Liver (tissue), 10 donors: ENCODE measurements at places on chromosomes 7 and 10. TPM values are rescaled to one million over a fixed set of nuclear protein-coding genes. Genes with fewer than 3 reads are reported as not detected.

OR2A42 gene
- polyA plus RNA-seq: not detected

WDR86 gene
- 0.35 TPM for polyA plus RNA-seq

ACHE gene
- polyA plus RNA-seq: 0.17 TPM

UNCX gene
- not detected for polyA plus RNA-seq

SPAG6 gene
- not detected for polyA plus RNA-seq

PIP4K2A gene
- 7.6 TPM for polyA plus RNA-seq

GRCh38 chr7:51019191-51019844, 236.6 kb upstream of the GRB10 start:
- DNase-seq: peak; percentile 16

DNA sequence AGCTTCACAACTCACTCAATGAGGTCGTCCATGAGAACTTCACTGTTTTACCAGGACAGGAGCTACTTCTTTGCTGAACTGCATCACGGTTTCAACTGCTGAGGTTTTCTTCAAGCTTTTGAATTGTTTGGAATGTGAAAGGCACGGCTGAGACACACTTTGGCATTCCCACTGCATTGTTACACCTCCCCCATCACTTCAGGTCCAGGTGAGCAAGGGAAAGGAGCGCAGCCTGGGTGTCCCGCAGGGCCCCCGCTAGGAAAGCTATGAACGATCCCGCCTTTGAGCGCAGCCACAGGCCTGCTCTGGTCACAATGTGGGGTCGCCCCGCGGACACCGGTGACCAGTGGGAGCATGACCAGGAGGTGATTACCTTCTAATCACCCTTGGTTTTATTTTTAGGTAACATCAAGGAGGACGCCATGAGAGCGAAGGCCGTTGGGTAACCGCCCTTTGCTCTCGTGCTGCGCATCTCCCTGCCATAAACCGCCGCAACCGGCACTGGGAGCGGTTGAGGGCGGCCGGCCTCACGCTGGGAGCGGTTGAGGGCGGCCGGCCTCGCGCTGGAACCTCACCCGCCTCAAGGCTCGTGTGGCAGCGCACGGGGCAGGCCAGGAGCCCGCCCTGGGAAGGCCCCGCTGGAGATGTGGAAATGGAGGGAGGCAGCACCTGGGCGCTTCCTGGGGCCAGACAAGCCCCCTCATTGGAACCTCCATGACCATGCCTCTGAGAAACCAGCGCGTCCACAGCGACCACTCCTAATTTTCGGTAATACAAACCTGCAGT, 50.9 kb upstream of the SGMS1 start:
- no peak for DNase-seq

- DNase-seq: no peak
These were observed 23.9 kb upstream of the GRID1 start for GRCh38 chr10:86390337-86391120.

DNA sequence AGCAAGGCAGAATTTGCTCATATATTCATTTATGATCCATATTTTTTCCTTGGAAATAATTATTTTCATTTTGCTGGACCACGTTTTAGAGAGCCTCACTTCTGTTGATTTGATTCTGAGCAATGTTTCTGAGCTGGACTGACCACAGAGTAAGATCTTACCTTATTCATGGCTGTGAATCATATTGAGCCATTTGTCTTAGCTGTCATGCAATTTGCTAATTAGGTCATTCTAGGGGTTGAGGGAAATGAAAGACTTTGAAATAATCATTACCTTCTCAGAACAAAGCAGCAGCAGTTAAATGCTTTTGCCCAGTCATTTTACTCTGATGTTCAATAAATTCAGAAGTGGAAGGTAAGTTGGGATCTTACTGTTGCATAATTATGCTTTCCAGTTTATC, 251.4 kb downstream of the SDK1 start:
- no peak for DNase-seq

DNA sequence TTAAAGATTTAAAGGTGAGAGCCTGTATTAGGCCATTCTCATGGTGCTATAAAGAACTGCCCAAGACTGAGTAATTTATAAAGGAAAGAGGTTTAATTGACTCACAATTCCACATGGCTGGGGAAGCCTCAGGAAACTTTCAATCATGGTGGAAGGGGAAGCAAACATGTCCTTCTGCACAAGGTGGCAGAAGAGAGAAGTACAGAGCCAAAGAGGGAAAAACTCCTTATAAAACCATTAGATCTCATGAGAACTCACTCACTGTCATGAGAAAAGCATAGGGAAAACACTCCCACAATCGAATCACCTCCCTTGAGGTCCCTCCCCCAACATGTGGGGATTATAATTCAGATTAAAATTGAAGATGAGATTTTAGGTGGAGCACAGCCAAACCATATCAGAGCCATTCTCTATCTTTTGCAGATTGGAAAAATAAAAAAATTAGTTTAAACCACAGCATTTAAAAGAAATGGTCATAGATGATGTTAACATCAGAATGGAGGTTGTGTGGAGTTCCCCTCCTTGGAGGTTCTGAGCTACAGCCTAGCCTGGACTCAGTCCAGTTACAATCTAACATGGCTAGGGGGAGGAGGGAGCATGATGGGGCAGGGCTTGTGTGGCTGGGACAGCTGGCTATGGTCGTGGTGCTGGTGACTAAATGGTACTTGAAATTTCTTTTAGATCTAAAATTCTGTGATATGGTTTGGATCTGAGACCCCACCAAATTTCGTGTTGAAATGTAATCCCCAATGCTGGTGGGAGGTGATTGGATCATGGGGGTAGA, 33.1 kb downstream of the GSTO2 start:
- DNase-seq: no peak

DNA sequence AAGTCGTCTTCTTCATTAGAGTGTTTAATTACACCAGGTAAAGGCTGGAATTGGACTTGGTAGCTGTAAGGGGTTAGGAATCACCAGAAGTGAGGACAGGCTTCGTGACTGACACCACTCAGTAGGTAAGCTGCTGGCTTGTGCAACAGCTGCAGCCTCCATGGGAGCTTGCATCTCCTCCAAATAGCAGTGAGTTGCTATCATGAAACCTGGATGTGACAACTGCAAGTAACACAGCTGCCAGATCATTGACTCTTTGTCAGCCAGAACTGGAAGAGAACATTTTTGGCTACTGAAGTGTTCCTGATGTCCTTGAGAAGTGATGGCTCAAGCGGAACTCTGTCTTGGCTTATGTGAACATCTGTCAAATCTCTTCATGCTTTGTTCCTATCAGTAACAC, 64.1 kb upstream of the MSRB2 start:
- DNase-seq: no peak

GRCh38 chr7:27685209-27685608, 22.5 kb upstream of the HIBADH start:
- DNase-seq: no peak

DNA sequence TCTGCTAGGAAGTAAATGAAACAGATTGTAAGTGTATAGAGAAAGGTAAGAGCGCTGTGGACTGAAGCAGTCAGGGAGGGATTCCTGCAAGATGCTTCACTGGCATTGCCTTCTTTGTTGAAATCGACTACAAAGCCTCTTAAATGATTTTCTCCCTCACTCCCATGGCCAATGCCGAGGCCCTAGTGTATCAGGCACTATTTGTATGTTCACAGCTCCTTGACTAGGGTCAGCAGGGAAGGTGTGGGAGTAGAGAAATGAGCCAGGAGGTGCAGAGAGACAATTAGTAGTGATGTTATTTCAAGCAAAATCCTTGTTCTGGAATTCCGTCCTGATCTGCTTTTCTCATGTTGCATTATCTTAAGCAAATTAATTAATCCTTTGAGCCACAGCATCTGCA, 22.9 kb upstream of the DUSP5 start:
- no peak for DNase-seq

DNA sequence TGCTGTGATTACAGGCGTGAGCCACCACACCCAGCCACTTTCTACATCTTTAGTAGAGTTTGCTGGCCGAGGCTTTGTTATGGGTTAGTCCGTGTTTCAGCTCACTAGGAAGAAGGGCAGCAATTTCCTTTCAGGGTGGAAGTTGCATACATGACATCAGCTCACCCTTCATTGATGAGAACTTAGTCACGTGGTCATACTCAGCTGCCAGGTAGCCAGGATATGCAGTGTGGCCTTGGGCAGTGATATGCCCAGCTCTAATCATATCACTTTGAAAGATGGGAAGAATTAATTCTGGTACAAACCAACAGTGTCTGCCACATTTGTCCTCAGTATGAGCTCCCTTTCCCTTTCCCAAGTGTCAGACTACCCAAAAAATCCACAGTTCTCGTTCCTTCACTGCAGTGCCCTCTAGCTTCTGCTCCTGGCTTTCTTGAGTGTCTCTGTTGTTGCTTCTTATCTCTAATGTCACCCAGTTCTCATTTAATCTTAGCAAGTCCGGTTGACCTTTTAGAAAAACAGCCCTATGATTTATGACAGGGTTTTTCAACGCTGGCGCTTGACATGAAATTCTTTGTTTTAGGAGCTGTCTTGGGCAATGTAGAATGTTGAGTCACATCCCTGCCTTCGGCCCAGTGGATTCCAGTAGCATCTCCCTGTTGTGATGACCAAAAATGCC, 108.7 kb upstream of the ITGB1 start:
- DNase-seq: no peak

DNA sequence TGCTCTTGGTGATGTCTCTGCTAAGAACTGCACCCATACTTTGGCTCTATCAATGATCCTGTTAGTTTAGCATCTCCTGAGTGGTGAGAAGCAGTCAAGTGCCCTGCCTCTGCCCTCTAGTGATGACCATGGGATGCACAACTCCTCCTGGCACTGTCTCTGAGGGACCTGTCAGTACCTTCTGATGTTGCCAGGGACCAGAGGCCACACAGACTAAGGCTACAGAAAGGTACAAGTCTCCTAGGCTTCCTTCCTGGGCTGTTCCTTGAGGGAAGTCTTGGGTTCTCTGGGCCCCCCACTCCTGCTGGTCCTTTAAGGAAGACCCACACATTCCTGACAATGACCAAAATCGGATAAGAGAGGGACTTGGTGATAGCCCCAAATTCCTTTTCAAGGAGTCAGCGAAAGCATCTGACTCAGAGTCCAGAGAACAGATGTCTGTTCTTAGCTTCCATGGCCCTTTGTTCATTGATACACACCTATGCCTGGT, 15.3 kb downstream of the NKX2-3 start:
- DNase-seq: no peak
